M059J (cell line): ENCODE measurements at places on chromosomes 6 and 20. TPM values are rescaled to one million over a fixed set of nuclear protein-coding genes. Genes with fewer than 3 reads are reported as not detected.
A peak's percentile ranks its signal among the peaks of the same experiment; 100 is the strongest.

Gene ACTR5
- 10.6 and 12.0 TPM in 2 replicates for total RNA-seq

Gene PBOV1
- not detected in 2 replicates for total RNA-seq

Gene LRRC1
- total RNA-seq: 13.0 and 18.4 TPM in 2 replicates

Gene OR12D3
- not detected in 2 replicates for total RNA-seq

Gene PDE10A
- 0.02 and 0.07 TPM in 2 replicates for total RNA-seq

Gene SNAI1
- total RNA-seq: 8.4 and 10.6 TPM in 2 replicates

Gene JAG1
- 10.9 and 14.8 TPM in 2 replicates for total RNA-seq

Gene RPS6KA2
- total RNA-seq: 1.9 and 7.2 TPM in 2 replicates

Gene KIAA1755
- 1.8 and 3.8 TPM in 2 replicates for total RNA-seq

Gene ZC3H12D
- total RNA-seq: 0.17 and 0.22 TPM in 2 replicates

Gene CRISP3
- total RNA-seq: not detected in 2 replicates

Gene PTCHD4
- 0.15 and 1.3 TPM in 2 replicates for total RNA-seq

Gene ARHGAP40
- 0.64 TPM in 1 of 2 replicates, not detected in the other for total RNA-seq

Gene TTK
- total RNA-seq: 82.3 and 86.0 TPM in 2 replicates

Gene BEND6
- 16.3 and 21.4 TPM in 2 replicates for total RNA-seq

Gene NR2E1
- total RNA-seq: 0.37 and 1.2 TPM in 2 replicates

DNA sequence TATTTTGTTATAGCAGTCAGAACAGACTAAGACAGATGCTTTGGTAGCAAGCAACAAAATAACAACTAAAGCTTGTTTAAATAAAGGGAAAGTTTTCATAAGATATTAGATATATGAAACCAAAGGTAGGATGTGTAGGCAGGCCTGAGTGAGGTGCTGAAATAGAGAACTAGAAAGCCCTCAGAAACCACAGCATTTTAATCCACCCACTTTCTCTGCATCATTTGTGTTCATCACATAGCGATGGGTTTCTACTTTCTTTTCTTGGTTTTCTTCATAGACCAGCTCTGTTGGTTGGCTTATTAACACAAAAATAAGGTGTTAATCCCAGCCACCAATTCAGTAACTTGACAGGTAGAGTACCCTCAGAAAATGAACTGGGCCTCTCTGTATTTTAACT, 58.6 kb downstream of the RPS12 start:
- no peak for DNase-seq

DNA sequence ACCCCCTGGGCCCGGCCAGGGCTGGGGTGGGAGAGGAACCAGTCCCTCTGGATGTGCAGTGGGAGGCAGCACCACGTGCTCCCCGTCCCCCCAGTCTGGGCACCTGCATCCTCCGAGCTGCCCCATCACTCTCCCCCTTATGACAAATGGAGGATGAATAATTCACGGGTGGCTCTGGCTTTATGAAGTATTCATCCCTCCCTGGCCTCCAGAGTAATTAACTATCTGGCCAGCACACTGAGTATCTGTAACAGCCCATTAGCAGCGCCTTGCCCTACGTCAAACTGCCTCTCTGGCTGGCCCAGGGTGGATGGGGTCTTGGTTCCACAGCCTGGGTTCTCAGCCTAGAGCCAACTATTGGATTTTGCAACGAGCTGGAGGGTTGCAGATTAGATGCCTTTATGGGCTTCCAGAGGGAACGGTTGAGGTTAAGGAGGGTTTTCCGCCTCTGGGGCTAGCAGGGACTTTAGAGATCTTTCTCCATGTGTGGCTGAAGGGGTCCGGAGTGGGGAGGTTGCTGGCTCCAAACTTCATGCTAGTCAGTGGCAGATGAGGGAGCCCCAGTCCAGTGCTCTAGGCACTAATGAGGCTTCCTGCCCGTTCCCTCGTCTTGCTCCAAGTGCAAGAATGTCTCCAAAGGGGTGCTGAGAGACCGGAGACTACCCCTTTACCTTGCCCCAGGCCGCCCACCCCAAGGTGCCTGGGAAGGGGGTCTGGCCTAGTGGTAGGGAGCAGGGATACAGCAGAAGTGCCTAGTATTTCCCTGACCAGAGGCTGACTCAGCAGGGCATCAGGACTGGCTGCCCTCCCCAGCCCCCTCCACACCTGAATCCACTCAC, 53.5 kb upstream of the MLN start:
- peak; percentile 39 for DNase-seq

GRCh38 chr6:146908786-146909185, 295.4 kb upstream of the STXBP5 start:
- DNase-seq: no peak

DNA sequence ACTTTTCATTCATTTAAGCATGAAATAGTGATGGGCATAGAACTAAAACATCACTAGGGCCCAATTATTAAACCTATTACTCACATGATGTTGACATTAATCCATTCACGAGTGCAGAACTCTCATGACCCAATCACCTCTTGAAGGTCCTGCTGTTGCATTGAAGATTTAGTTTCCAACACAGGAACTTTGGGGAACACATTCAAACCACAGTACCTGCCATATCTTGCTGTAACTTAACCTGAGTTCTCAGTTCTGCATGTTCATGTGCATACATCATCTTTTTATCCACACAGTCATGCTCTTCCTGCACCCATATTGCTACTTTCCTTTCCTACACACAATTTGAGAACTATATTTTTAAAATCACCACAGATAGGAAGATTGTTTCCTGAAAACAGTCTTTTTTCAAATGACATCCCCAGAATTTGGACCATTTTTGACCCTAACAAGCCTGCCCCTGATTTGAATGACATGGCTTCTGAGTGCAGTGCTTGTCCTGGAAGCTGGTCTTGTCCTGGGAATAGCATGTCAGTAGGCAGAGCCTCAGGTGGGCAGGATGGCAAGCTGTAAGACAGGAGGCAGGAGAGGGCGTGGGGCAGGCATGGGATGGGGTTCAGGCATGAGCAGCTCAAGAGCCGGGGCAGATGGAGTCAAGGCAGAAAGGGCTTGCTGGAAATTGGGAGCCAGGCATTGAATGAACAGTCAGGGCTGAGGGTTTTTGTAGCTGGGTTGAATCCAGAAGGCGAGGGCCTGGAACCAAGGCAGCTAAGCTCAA, 49.2 kb upstream of the FOXC1 start:
- DNase-seq: no peak

DNA sequence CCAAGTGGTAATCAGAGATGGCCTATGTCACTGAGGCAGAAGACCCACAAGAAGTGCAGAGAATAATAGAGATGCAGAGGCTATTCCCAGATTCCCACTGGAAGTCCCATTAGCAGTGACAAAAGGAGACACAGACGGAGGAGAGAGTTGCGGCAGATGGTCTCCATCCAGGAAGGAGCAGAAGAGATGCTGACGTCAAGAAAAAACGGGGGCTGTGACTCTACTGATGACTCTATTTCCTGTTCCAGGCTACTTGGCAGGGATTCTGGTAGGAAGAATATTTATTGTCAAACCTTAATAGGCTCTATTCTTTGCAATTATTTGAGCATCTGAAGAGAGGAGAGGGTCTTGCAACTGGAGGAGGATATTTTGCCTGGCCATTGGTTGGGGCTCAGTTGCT, 246.0 kb upstream of the ECI2 start:
- DNase-seq: no peak

DNA sequence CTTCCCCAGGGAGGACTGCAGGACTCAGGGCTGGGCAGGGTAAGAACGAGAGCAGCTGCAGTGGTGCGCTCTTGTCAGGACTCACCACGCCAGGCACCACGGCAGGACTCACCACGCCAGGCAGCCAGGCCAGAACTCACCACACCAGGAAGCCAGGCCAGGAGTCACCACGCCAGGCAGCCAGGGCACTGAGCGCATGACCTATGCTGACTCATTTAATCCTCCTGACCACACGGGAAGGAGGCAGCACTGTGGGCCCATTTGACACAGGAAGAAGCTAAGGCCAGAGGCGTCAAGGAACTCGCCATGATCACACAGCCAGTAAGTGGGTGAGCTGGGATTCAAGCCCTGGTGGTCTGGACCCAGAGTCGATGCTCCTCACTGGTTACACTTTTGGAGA, 189.3 kb downstream of the PREX1 start:
- peak; percentile 96 for DNase-seq

GRCh38 chr6:122200440-122200839, 199.0 kb upstream of the HSF2 start:
- DNase-seq: no peak

GRCh38 chr6:28239636-28240035, 12.4 kb downstream of the ZKSCAN4 start:
- DNase-seq: no peak

- DNase-seq: peak; percentile 78
Observed at GRCh38 chr20:1894951-1895673, at the start of gene SIRPA. SIRPA (plus strand) TSS chr20:1895407; CDS start chr20:1895448, 41 bp downstream.

GRCh38 chr20:16411361-16411760, 161.9 kb downstream of the KIF16B start:
- no peak for DNase-seq

GRCh38 chr20:53623454-53624211, 30.0 kb upstream of the ZNF217 start:
- DNase-seq: peak; percentile 92

GRCh38 chr6:9116026-9116425, 680.7 kb upstream of the SLC35B3 start:
- DNase-seq: peak; percentile 88

- no peak for DNase-seq
Observed at GRCh38 chr20:43345676-43346075, 112.0 kb upstream of the SRSF6 start.

DNA sequence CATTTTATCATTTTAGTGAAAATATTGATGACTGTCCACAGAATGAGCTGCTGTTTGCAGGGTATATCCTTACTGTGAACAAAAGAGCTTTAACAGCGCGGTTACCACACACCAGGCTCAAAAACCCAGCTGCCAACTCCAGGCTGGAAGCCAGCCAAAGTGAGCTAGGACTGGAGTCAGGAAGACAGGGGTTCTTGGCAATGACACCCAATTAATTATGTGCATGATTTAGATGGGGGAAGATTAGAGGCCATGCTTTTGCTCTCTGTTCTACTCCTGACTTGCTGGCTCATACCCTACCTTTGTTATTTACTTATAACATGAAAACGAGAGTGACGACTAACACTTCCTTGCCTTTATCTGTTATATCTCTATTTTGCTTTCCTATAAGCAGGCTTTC, 128.9 kb upstream of the SHLD1 start:
- DNase-seq: peak; percentile 91

DNA sequence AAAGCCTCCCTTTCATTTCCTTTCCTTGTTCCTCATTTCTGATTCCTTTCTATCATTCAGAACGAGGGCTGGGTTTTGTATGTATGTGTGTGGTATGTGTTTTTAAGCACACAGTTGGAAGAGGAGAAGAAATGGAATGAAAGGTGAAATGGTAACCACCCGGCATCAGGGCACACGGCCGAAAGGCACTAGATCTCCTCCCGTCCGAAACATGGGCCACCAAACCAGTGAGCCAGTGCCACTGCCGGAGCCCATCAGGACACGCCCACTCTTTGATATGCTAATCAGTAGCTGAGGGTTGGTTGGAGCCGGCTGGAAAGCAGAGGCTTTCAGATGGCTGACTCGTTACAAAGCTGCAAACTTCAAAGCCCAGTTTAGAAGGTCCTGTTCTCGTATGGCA, 228.6 kb upstream of the JARID2 start:
- DNase-seq: peak; percentile 35

DNA sequence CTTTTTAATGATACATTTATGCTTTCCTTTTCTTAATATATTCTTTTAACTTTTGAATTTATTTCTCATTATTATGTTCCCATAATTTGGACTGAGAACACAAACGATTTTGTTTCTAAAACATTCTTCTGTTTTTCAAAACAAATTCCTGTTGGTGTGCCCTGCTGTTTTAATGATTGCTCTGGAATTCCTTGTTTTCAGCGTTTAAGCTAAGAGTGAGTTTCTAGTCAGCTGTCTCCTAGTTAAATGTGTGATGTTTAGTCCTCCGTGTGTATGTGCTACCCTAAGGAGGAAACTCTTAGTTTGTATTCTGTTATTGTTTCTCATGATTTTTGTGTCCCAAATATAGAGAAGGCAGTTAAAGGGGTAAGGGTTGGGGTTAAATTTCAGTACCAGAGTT, 306.1 kb upstream of the RGS17 start:
- no peak for DNase-seq

DNA sequence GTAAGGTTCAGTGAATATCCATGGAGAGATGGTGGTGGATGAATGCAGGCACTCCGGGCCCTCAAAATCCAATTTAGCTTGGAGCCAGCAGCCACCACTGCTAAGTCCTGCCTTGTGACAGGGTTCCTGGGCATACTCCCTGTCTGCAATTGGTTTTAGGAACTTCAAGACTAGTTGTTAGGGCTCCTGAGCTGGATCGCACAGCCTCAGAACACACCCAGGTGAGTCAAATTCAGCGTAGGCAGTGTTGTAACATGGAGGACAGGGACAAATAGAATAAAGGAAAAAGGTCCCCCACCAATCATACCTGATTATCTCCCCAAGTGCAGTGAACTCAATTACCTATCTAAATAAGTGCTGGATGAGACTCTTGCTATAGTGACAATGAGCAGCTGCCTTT, 74.6 kb downstream of the PERP start:
- no peak for DNase-seq

DNA sequence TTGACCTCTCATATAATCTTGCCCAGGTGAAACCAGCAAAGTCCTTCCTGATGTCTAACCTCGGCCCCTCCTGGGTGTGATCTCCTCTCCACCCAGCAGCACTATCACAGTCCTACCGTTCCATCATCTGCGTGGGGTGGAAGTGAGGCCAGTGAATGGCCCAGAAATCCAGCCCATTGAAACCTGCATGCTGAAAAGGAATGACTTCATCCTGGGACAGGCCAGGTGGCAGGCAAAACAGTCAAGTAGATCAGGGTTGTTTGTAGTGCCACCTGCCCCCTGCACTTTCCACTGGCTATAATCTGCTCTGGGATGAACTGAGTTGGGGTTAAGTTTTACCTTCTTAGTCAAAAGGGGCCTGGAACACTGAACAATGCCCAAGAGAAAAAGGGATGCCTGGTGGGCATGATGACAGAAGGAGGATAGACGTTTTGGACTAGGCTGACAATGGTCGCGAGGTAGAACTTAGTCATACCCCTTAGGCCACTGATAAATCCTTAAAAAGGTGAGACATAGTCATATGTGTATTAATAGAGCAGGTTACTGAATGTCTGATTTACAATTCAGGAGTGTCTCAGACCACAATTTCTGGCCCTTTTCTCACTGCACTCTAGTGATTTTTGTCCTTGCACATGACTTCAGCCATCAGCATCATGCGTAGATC, 8.1 kb upstream of the HSP90AB1 start:
- no peak for DNase-seq

- DNase-seq: no peak
Observed at GRCh38 chr20:4905613-4906012, 95.7 kb downstream of the SLC23A2 start.

DNA sequence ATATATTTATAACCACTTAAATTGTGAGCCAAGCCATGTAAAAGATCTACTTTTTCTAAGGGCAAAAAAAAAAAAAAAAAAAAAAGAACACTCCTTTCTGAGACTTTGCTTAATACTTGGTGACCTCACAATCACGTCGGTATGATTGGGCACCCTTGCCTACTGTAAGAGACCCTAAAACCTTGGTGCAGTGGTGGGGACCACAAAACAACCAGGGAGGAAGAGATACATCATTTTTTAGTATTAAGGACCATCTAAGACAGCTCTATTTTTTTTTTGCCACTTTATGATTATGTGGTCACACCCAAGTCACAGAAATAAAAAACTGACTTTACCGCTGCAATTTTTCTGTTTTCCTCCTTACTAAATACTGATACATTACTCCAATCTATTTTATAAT, 22.9 kb downstream of the PRDM1 start:
- DNase-seq: no peak

- no peak for DNase-seq
Observed at GRCh38 chr6:39157511-39157910, 42.5 kb upstream of the SAYSD1 start.

- DNase-seq: peak; percentile 74
Observed at GRCh38 chr20:1894471-1894950, 696 bp upstream of the SIRPA start.
